ENCODE measurements at places on chromosomes 11 and 22.

DNA sequence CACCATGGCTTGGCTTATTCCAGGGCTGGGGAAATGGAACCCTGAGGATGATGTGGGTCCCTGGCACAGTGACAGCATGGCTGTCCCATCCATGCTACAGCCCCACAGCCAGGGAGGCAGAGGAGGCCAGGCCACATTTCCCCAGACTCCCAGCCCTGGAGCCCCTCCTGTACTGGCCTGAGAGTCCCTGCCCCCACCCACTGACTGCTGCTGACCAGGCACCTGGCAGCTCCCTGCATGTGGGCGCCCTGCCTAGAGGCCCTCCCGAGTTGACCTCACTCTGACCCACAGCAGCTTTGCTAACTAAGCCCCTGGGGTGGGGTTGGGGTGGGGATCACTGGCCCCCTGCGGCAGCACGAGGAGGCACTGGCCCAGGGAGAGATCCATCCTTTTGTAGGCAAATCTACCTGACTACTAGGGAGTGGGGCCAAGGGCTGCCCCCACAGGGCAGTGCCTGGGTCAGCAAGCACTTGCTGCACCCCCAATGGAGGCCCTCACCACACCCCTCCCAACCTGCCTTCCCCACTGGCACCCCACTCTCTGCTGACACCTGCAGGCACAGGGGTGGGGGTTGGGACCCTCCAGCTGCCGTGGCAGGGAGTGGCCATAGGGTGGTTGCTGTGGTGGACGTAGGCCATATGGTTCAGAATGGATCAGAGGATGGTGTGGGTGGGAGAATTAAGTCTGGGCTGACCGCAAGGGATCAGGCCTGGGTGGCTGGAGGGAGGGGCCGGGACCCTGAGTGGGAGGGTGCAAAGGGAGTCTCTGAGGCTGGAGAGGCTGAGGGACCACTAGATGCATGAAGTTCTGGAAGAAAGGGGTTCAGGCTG is 17.4 kb downstream of the ARVCF start:
- DNase-seq = no peak

- no peak for DNase-seq
Observed at GRCh38 chr11:78074756-78075155, 4.9 kb downstream of the NDUFC2 start.

- DNase-seq = no peak
Observed at GRCh38 chr22:31503211-31503964, 7.1 kb downstream of the SFI1 start.

GRCh38 chr11:92411431-92411830 is 186.8 kb downstream of the FAT3 start:
- no peak for DNase-seq

GRCh38 chr22:41478891-41479521 is 10.1 kb downstream of the ACO2 start:
- no peak for DNase-seq

DNA sequence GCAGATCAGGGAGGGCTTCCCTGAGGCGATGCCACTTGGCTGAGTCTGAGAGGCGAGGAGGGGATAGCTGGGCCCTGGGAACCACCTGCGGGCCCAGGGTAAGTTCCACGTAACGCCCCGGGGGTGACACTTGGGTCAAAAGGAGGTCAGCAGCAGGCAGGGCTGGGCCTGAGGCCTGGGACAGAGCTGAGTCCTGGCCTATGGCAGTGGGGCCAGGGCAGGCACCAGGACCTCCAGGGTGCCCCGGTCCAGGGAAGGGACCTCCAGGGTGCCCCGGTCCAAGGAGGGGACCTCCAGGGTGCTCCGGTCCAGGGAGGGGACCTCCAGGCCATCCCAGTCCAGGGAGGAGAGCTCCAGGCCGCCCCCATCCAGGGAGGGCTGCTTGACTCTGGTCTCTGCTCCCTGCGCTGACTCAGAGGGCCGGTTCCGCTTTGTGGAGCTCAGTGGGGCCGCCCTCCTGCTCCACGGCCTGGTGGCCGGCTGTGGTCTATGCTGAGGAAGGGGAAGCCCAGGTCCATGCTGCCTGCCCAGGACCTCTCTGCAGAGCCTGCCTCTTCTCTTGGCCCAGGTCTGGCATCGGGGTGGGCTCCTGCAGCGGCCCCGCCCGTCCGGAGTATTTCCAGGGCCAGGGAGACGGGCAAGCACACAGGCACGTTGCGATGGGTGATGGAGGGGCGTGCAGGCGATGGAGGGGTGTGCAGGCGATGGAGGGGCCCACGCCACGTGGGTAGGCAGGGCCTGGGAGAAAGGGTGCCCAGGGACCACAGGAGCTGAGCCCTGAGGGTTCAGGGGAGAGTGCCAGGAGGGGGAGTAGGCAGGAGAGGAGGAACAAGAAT is 19.5 kb upstream of the WNT7B start:
- DNase-seq = no peak

- DNase-seq = no peak
Observed at GRCh38 chr11:27705873-27706820, 5.9 kb upstream of the BDNF start.

DNA sequence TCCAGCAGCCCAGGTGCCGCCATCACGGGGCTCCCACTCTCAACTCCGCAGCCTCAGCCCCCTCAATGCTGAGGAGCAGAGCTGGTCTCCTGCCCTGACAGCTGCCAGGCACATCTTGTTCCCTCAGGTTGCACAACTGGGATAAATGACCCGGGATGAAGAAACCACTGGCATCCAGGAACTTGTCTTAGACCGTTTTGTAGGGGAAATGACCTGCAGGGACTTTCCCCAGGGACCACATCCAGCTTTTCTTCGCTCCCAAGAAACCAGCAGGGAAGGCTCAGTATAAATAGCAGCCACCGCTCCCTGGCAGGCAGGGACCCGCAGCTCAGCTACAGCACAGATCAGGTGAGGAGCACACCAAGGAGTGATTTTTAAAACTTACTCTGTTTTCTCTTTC is at the start of gene SAA1:
TSS of gene SAA1 (plus strand) at position 316 of the 400 bp plus-strand sequence. CDS start 624 bp downstream, outside the sequence.
- DNase-seq = peak; percentile 50
